PC-3 (cell line): ENCODE measurements at places on chromosomes 11 and 22. TPM values are rescaled to one million over a fixed set of nuclear protein-coding genes. Genes with fewer than 3 reads are reported as not detected.

THY1 gene
- not detected in 2 replicates for total RNA-seq

DEUP1 gene
- total RNA-seq: 0.26 TPM in 1 of 2 replicates, not detected in the other

C11orf86 gene
- total RNA-seq: not detected in 2 replicates

CCDC83 gene
- total RNA-seq: 0.22 TPM in 1 of 2 replicates, not detected in the other

TREH gene
- total RNA-seq: not detected in 2 replicates

OSBP2 gene
- 10.2 and 15.1 TPM in 2 replicates for total RNA-seq

AMBRA1 gene
- total RNA-seq: 15.8 and 18.0 TPM in 2 replicates

PIH1D2 gene
- 0.75 and 1.7 TPM in 2 replicates for total RNA-seq

TPBGL gene
- not detected in 2 replicates for total RNA-seq

APOA5 gene
- total RNA-seq: not detected in 2 replicates

CASP4 gene
- 38.5 and 40.9 TPM in 2 replicates for total RNA-seq

SMIM35 gene
- not detected in 2 replicates for total RNA-seq

RHOD gene
- 99.9 and 121 TPM in 2 replicates for total RNA-seq
